ENCODE measurements at places on chromosomes 3 and 15.

GRCh38 chr3:101011136-101011535 lies 17.9 kb upstream of the ABI3BP start:
- DNase-seq: no peak

- no peak for DNase-seq
Observed at GRCh38 chr3:122268257-122269024, 56.6 kb upstream of the CSTA start.

GRCh38 chr3:127762787-127763105 lies 59.6 kb downstream of the MGLL start:
- DNase-seq: no peak

DNA sequence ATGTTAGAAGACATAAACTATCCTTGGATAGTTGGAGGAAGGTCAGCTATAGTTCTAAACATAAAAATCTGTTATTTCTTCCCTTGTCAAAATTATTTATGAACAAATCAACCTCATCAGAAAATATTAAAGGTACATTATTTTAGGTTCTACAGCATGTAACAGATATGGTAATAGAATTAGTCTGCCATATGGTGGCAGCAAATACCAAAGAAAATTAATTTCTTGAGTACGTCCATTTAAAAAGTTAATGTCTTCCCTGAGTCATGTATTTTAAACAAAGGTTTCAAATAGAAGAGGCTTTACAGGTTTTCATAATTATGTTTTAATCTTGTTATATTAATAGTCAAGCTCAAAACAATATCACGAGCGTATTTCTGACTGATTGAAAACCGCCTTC lies 17.9 kb upstream of the ANKRD28 start:
- no peak for DNase-seq

DNA sequence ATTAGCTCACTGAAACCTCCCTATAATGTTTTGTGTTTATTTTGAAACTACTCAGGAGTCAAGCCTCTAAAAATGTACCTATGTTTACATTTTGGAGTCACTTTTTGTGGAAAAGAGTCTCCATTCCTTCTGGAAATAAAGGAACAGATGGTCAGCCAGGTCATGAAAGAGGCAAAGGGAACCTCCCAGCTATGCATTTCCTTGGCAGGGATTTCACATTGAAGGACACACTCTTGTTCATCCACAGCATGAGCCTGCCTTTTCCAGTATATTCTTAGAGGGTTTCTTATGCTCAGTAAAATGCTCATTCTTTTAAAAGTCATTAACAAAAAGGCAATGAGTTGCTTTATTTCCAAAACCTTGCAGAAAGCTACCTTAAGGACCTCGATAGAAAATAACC lies 20.8 kb downstream of the STAC start:
- no peak for DNase-seq

GRCh38 chr3:12501360-12502020 lies 17.2 kb downstream of the TSEN2 start:
- no peak for DNase-seq

DNA sequence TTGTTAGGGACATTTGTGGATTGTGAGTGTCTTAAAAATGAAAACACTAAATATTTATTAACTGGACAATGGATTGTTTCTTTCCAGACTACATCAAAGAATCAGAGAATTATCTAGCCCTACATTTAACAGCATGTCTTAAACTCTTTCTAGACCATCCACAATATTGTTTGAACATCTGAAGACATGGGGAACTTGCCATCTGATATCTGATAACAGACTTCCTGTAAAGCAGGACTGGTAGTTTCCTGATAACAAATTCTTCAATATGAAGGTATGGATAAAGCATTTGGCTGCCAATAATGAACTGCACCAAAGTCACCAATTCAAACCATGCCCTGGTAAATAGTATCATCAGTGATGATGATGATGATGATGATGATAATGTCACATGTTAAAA lies 26.2 kb upstream of the HACD2 start:
- no peak for DNase-seq

DNA sequence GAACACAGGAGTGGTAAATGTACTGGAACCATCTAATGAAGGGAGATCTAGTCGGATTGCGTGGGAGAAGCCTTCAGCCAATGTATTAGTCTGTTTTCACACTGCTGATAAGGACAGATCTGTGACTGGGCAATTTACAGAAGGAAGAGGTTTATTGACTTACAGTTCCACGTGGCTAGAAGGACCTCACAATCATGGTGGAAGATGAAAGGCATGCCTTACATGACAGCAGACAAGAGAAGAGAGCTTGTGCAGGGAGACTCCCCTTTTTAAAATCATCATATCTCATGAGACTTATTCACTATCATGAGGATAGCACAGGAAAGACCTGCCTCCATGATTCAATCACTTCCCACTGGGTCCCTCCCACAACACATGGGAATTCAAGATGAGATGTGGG lies 17.0 kb downstream of the HRG start:
- DNase-seq: no peak

- DNase-seq: no peak
Observed at GRCh38 chr3:197855571-197855970, 64.5 kb downstream of the LRCH3 start.

DNA sequence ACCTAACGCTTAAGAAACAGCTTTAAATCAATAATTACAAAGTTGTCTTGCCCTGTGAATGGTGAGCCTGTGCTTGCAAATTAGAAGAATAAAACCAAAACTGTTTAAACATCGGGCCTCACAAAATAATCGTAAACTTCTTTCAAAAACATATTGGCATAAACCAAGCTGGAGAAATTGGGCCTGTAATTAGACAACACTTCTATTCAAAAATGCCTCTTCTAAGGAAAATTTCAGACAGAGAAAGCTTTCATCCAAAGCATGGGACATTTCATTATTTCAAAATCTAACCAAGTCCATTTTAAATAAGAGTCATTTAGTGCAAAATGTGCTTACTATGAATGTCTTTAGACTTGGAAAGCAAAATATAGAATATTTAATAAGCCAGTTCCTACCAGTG lies 35.5 kb upstream of the GNB4 start:
- DNase-seq: no peak

DNA sequence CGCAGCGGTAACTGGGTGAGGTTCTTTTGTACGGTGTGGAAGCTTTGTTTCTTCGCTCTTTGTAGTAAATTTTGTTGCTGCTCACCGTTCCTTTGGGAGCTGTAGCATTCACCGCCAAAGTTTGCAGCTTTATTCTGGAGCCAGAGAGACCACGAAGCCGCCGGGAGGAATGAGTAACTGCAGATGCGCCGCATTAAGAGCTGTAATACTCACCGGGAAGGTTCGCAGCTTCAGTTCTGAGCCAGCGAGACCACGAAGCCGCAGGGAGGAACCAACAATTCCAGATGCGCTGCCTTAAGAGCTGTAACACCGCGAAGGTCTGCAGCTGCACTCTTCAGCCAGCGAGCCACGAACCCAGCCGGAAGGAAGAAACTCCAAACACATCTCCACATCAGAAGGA lies 56.0 kb upstream of the DYNC1LI1 start:
- DNase-seq: no peak

DNA sequence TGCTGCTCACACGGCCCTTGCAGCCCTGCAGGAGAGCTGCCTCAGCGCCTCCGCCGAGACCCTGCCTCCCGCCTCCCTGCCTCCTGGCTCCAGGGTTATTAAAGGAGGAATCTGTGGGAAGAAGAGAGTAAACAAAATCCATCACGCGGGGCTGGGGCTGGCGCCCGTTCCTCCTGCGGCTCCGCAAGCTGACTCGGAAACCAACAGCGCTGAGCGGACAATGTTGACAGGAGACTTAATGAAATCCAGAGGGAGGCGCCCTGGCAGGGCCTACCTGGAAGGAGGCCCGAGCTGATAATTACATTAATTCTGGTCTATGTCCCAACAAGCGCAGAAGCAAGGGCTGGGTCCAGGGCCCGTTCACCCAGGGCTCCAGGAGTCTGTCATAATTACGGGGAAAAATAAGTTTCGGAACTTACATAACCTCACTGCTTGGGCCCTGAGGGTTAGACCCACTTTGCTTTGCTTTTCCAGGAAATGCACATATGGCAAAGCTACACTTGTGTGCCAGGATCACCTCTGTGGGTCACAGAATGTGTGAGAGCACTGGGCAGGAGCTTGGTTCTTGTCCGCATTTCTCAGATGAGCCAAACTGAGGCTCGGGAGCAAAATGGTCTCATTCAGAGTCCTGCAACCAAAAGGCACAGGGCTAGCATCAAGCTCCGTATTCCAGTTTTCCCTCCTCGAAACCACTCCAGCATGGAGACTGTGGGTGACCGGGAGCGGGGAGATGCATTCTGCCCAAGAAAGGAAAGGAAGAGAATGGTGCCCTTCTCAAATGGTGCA lies 43.8 kb upstream of the SLC6A6 start:
- no peak for DNase-seq

GRCh38 chr3:74614107-74614967 lies at the start of gene CNTN3:
TSS of gene CNTN3 (minus strand) at chr3:74614659. CDS start at chr3:74521112, 93,547 bp downstream.
- no peak for DNase-seq

DNA sequence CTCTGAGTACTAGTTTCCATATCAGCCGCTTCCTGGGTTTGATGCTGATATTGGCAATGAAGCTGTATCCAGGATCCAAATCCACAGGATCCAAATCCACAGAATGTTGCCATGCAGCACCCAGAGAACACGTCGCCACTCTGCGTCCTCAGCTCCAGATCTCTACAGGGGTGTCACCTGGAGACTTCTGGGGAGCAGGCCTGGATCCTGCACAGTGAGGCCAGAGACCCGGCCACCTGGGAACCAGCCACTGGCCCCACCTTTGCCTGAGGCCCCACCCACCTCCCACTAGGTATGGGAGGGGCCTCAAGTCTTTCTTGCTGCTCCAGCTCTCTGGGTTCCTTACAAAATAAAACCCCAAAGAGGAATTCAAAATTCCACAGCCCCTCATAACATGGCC lies 123.9 kb downstream of the LRRK1 start:
- no peak for DNase-seq

DNA sequence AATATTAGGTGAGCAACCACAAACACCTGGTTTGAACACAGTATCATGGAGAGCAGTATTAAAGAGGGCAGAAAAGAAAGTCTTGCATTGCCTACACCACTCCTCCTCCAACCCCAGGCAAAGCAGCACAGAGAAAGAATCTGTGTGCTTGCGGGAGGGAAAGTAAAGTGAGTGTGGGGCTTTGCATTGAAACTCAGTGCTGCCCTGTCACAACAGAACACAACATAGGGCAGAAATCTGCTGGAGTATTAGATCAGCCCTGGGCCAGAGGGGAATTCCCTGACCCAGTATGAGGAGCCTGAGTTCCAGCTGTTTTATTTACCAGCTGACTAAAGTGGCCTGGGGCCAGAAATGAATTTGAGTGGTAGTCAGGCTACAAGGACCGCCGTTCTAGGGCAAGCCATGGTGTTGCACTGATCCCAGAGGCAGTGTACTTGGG lies 75.5 kb downstream of the SPATA16 start:
- no peak for DNase-seq

DNA sequence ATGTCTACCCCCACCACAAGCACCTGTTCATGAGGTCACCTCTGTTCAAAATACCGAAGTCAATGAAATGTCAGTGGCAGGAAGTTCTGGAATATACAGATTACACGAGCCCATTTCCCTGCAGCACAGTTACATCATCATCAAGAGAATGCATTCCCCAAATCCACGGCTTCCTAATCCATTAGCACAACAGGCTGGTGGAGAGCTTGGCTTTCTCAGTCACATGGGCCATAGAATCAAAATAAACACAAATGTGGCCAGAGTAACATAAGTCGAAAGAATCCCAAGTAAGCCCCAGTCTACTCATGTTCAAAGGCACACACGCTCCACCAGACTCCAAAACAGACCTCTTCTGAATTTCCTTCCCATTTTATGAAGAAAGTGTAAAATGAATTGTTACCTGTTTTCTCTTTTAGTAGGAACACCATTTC lies 419.3 kb downstream of the MAGI1 start:
- no peak for DNase-seq

GRCh38 chr15:99983171-99983885 lies 250.1 kb upstream of the LYSMD4 start:
- DNase-seq: no peak

- DNase-seq: no peak
Observed at GRCh38 chr3:16378920-16379319, 113.9 kb downstream of the OXNAD1 start.

DNA sequence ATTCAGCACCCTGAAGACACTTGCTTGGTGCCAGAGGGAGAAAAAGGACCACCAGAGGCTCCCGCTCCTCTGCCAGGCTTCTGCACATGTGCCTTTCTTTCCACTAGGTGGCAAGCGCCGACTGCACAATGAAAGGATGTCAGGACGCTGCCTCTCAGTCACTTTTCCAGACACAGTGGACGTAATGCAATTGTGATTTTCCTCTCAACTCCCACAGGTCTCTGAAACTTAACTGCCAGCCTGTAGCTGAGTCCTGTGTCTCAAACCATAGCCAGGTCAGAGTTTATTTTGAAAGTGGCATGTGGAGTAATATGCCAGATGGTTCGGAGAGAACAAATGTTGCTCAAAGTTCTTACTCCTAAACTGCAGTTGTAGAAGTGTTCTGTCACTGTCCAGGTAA lies 162.9 kb downstream of the ITPR1 start:
- no peak for DNase-seq

DNA sequence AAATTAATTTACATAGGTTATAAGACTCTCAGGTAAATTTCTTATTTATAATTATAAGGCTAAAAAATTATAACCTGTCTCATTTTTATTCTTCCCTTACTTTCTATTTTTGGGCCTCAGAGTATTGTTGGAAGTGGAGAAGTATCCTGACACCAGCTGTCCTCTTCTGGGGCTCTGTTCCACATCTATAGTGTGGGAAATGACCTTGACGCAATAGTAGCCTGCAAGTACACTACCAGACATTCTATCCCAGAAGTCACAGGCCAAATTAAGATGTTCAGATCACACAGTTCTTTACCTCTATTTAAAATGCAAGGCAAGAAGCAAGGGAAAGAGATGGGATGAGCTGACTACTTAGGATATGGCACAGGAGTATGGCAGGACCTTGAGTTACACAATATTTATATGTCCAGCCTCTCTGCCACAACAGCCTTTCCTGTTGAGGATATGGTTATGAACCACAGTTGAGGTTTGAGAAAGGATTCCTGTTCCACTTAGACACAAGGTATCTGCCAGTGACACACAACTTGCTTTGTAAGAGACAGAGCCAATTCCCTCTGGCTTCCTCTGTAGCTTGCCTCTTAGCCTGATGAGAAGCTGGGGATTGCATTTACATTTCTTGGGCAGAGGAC lies 158.0 kb upstream of the IL12A start:
- no peak for DNase-seq

- no peak for DNase-seq
Observed at GRCh38 chr3:11551036-11551435, 92.7 kb downstream of the VGLL4 start.

- no peak for DNase-seq
Observed at GRCh38 chr3:49654955-49655556, 19.1 kb upstream of the APEH start.

GRCh38 chr3:107523289-107523538 lies 452 bp downstream of the BBX start:
- DNase-seq: no peak

- no peak for DNase-seq
Observed at GRCh38 chr3:156721687-156722618, 47.6 kb downstream of the TIPARP start.

DNA sequence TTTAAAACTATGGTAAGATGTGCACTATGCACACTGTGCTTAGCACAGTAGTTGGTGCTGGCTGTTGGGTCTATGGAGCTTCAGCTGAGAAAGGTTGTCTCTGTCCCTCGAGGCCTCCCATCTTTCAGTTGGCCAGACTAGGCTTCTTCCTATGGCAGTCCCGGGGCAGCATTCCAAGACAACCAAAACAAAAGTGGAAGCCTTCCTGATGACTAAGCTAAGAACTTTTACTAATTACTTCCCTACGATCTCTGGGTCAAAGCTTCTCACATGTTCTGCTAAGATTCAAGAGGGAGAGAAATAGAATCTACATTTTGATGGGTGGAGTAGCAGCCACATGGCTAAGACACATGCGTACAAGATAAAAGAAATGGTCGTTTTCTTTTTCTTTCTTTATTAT lies 342.8 kb downstream of the TUSC7 start:
- DNase-seq: no peak

Data from cortex of kidney (tissue), 1 donor.